ENCODE measurements at places on chromosomes 6 and 20.

GRCh38 chr6:160252073-160252813 lies 6.4 kb downstream of the SLC22A2 start:
- no peak for DNase-seq

GRCh38 chr6:85395746-85396145 lies 54.1 kb upstream of the NT5E start:
- DNase-seq = no peak

DNA sequence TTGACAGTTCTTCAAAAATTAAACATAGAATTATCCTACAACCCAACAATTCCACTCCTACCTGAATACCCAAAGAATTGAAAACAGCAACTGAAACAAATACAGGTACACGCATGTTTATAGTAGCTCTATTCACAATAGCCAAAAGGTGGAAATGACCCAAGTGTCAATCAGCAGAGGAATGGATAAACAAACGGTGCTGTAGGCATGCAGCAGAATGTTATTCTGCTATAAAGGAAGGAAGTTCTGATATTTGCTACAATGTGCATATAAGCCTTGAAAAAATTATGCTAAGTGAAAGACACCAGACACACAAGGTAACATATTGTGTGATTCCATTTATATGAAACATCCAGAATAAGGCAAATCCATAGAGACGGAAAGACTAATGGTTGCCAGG lies 38.5 kb upstream of the PRELID3B start:
- no peak for DNase-seq

- DNase-seq = no peak
Measured at GRCh38 chr20:47857569-47858464, 72.5 kb upstream of the SULF2 start.

DNA sequence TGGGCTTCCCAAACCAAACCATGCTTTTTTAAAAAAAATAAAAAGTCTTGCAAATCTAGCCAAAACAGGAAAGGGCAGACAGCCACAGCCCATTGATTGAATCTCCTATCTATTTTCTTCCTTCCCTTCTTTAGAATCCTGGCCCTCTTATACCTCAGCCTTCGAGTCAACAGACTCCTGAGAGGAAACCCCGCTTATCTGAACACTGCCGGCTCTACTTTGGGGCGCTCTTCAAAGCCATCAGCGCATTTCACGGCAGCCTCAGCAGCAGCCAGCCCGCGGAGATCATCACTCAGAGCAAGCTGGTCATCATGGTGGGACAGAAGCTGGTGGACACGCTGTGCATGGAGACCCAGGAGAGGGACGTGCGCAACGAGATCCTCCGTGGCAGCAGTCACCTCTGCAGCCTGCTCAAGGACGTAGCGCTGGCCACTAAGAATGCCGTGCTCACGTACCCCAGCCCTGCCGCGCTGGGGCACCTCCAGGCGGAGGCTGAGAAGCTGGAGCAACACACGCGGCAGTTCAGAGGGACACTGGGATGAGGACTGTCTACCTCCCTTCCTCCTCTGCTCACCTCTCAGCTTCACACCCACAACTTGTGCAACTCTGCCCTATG lies 10.1 kb upstream of the RTF2 start:
- DNase-seq = no peak
